ENCODE measurements at places on chromosomes 4 and X. TPM values are rescaled to one million over a fixed set of nuclear protein-coding genes. Genes with fewer than 3 reads are reported as not detected.

The CXCL8 gene
- 1.3 TPM for polyA plus RNA-seq

The NDST4 gene
- polyA plus RNA-seq: not detected

The WNK3 gene
- polyA plus RNA-seq: 0.75 TPM

The TMSB15B gene
- polyA plus RNA-seq: 1.7 TPM

The DGKK gene
- 0.04 TPM for polyA plus RNA-seq

The SPIN2A gene
- polyA plus RNA-seq: not detected

GRCh38 chr4:60314416-60314815 lies 885.7 kb upstream of the ADGRL3 start:
- no peak for DNase-seq

DNA sequence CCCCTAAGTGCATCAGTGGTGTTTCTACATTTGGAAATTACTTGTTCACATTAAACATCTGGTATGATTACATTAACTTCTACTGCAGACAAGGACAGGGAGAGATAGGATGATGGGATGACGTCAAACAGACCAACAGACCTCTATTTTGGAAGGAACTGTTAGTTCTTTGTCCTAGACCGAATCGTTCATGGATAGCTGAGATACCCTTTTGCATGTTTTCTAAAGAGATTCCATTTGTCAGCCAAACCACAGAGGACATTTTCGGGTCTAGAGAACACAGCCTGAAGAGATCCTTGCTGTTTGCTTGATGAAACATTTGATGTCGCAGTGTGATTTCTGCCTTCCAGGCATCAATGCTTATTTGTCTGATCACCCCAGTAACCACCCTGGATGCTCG lies 27.7 kb downstream of the CHST7 start:
- DNase-seq: no peak

- DNase-seq: no peak
Observed at GRCh38 chr4:71296945-71297344, 41.9 kb upstream of the SLC4A4 start.

GRCh38 chr4:75658876-75659275 lies 14.3 kb downstream of the G3BP2 start:
- no peak for DNase-seq
